ENCODE measurements at places on chromosomes 16 and 17.

GRCh38 chr16:84055801-84056634 is 13.4 kb upstream of the SLC38A8 start:
- peaks cover 85% of the 10 kb centered on the region for H3K36me3 ChIP-seq
- H3K4me3 ChIP-seq = no peak overlapping the region
- no peaks in the 10 kb centered on the region for H3K27me3 ChIP-seq
- peaks cover 4% of the 10 kb centered on the region for H3K4me1 ChIP-seq

DNA sequence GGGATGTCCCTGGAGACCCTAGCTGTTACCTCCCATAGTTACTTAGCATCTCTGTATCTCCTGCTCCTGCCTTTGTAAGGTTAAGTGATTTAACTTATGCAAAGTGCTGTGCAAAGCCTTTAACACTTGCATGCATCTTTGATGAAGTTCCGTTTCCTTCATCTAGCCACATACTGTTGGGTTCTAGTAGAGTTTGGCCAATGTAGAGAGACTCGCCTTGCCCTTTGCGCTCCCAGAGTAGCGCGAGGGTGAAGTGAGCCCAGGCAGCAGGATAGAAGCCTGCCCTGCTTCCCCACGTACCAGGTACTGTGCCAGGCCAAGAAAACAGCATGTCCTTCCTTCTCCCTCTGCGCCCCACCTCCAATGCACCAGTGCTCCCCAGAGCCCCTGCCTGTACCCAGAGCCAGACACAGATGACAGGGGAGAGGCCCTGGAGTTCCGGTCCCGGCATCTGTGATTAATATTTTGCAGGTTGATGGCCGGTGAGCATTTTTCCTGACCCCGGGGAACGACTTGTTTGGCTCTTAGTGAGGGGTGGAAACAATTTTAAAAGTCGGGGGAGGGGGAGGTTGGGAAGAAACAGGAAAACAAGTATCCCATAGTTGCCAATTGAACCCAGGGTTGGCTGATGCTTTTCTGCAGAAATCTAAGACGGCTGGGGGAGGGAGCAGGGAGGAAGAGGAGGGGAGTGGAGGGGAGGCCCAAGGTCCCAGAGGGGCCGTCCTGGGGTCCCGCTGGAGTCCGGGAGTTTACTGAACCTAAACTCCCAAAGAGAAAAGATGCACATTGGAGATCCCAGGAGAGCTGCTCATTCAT is 13.1 kb upstream of the CDC42EP4 start:
- peak overlapping the region; percentile 7 for H3K27ac ChIP-seq
- H3K27me3 ChIP-seq = no peaks in the 10 kb centered on the region
- DNase-seq = no peak
- no peak overlapping the region for H3K4me3 ChIP-seq

DNA sequence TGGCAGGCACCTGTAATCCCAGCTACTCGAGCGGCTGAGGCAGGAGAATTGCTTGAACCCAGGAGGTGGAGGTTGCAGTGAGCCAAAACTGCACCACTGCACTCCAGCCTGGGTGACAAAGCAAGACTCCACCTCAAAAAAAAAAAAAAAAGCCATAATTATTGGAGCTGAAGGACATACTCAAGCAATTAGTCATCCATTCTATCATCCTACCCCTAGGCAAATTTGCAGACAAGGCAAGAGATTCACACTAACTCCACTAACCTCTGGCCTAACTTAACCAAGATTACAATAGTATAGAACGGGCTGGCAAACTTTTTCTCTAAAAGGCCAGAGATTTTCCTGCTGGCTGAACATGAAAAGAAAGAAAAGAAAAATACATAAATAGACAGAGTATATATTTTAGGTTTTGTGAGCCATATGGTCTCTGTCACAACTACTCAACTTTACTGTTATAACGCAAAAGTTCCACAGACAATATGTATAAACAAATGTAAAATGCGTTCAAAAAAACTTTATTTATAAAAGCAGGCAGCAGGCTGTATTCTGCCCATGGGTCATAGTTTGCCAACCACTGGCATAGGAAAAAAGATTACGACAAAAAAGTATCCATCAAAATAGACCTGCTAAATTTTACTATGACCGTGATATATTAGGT is 29.7 kb downstream of the BRIP1 start:
- H3K36me3 ChIP-seq = no peaks in the 10 kb centered on the region
- H3K4me1 ChIP-seq = no peaks in the 10 kb centered on the region
- no peak for DNase-seq
- no peak overlapping the region for H3K27ac ChIP-seq
- no peaks in the 10 kb centered on the region for H3K27me3 ChIP-seq

DNA sequence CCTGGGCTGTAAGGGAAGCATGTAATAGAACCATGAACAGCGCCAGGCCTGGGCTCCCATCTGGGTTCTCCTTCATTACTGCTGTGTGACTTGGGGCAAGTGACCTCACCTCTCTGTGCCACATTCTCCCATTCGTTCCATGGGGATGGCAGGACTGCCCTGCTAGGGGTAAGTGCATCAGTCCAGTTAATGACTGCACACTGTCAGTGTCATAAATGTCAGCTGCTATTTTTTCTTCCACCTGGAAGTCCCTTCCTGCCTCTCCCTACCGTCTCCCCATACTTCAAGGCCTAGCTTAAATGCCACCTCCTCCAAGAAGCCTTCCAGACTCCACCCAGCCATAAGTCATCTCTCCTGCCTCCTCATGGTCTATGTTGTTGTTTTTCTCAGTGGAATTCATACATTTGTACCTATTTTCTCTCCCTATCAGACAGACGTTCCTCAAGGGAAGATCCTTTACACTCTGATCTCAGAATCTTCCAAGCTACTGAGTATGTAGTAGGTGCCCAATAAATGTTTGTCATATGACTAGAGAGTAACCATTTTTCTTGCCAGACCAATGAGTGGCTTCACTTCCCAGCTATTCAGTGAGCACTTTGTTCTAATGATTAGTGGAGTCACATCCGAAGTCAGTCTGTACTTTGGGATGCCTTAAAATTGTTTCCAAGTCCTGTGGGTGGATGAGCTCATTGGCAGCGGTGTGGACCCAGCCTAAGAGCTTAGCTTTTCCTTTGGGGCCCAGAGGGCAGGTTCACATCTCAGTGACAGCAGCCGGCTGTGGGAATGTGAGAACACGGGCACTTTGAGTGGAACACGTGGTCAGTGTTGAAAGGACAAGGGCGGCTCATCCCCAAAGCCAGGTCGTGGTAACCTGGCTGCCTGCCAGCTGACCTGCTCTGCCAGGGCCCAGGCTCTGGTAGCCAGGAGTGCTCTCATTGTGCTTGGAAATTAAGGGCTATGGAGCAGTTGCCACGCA is 147.5 kb upstream of the GSE1 start:
- DNase-seq = peak; percentile 94
- H3K4me3 ChIP-seq = no peak overlapping the region
- H3K4me1 ChIP-seq = peaks cover 54% of the 10 kb centered on the region
- no peaks in the 10 kb centered on the region for H3K36me3 ChIP-seq
- no peaks in the 10 kb centered on the region for H3K27me3 ChIP-seq

- no peak overlapping the region for H3K27ac ChIP-seq
- H3K27me3 ChIP-seq = no peaks in the 10 kb centered on the region
- H3K36me3 ChIP-seq = peaks cover 10% of the 10 kb centered on the region
Measured at GRCh38 chr16:87340198-87340597, 23.0 kb upstream of the C16orf95 start.

DNA sequence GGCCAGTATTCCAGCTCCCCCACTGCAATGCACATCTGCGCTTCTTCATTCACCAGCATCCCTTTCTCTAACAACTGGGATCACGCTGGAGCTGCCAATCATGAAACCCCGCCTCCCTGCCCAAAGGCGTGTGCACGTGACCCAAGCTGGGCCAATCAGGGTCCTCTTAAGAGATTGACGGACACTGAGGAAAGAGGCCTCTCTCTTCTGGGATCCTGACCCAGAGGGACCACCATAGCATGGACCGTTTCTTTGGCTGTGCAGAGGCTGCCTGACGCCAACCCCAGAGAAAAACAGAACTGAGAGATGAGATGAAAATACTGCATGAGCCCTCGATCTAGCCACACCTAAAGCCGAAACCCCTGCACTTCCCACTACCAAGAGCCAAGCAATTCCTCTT is 32.0 kb downstream of the COTL1 start:
- peaks cover 17% of the 10 kb centered on the region for H3K4me1 ChIP-seq
- no peak overlapping the region for H3K4me3 ChIP-seq
- no peaks in the 10 kb centered on the region for H3K36me3 ChIP-seq
- H3K27ac ChIP-seq = no peak overlapping the region
